Spleen (tissue), 13 donors: ENCODE measurements at places on chromosomes 16 and 17. TPM values are rescaled to one million over a fixed set of nuclear protein-coding genes. Genes with fewer than 3 reads are reported as not detected.

GRCh38 chr17:64442541-64442971 is 6.4 kb upstream of the MILR1 start:
- peak; percentile 81 for DNase-seq

DNA sequence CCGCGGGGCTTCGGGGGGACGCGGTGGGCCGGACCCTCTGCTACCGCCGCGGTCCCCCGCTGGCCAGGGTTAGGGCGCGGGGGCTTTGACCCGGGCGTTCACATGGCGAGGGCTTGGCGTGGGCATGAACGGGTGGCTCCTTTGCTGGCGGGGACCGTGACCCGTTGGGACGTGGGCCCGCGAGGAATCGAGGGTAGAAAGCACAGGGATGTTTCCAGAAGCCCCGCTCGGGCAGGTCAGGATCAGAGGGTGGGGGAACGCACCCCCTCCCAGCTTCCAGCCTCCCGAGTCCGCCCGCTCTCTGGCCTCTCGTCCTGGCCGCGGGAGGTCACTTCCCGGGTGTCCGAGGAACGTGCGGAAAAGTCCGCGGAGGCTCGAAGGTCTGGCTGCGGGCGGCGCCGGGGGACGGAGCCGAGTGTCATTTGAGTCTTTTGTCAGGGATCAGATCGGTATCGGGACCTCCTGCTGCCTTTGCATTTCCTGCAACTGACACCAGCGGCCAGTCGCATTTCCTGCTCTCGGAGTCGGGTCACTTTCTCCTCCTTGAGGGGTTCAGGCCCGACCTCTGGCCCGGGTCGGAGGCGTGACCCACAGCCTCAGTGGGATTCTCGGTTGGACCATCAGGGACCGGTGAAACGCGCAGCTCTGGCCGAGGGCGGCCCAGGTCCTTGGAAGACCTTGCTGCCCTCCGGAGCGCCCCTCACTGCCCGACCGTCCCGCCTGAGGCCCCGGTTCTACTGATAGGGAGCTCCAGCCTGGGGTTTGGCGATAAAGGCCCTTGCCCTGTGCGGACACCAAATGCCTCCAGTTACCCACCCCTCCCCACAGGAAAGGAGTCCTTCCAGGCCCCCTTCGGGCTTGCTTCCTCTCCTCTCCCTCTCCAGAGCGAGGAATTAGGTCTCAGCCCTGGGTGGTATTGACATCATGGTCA is 702 bp upstream of the WNT3 start:
- no peak for DNase-seq

GRCh38 chr16:47045459-47045858 is 72.0 kb upstream of the DNAJA2 start:
- no peak for DNase-seq

DNA sequence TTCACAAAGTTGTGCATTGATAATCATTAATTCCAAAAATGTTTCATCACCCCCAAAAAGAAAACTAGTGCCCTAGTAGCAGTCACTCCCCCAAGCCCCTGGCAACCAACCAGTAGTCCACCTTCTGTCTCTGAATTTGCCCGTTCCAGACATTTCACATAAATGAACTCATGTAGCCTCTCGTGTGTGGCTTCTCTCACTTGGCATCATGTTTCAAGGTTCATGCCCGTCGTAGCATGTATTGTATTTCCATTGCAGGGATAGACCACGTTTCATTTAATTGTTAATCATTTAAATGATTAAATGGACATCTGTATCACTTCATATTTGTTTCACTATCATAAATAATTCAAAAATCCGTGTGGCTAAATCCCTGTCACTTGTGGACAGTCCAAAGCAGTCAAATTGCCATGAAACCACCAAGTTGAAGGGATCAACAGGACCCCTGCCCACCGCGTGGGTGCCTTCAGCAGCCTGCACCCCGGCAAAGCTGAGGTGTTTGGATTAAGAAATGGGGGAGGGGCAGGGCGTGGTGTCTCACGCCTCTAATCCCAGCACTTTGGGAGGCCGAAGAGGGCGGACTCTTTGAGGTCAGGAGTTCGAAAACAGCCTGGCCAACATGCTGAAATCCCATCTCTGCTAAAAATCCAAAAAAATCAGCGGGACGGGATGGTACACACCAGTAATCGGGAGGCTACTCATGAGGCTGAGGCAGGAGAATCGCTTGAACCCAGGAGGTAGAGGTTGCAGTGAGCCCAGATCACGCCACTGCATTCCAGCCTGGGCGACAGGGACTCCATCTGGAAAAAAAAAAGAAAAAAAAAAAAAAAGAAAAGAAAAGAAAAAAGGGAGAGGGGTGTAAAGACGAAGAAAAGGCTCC is 8.7 kb upstream of the FLYWCH2 start:
- DNase-seq: no peak

GRCh38 chr16:76800196-76800595 is 390.8 kb upstream of the MON1B start:
- no peak for DNase-seq

Gene ACSM2B
- total RNA-seq: not detected

- DNase-seq: no peak
Measured at GRCh38 chr16:51896013-51896412, 650.9 kb downstream of the TOX3 start.

DNA sequence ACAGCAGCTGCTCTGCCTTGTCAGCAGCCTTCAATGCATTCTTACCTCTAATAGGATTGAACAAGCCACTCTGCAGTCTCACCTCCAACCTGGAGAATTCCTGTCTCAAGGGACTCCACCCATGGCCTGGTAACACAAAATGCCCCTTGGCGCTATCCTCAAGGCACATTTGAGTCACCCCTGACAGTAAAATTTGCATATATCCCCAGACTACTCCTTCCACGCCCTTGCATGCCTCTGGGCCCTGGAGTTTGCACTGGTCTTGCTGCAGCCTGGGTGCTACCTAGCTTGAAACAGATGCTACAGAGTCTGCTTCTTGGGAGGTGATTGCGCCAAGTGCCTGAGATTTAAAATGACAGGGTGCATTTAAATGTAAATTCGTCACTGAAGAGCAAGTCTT is 391.4 kb upstream of the MAF start:
- no peak for DNase-seq

DNA sequence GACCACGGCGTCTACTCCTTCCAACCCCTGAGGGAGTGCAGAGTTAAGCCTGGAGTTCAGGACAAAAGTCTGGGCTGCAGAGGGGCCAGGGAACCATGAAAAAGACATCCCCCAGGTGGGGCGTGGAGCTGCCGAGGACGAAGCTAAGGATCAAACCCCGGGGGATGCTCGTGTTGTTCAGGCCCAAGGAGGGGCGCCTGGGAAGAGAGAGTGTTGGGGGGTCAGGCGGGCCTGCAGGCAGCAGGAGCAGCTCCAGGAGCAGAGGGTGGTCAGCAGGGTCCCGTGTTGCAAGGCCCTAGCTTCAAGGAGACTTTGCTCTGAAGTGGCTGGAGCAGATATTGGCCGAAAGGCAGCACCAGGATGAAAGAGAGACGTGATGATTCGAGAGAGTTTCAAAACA is 26.7 kb downstream of the NECAB2 start:
- DNase-seq: no peak

Gene MPV17L
- total RNA-seq: 2.7 TPM

DNA sequence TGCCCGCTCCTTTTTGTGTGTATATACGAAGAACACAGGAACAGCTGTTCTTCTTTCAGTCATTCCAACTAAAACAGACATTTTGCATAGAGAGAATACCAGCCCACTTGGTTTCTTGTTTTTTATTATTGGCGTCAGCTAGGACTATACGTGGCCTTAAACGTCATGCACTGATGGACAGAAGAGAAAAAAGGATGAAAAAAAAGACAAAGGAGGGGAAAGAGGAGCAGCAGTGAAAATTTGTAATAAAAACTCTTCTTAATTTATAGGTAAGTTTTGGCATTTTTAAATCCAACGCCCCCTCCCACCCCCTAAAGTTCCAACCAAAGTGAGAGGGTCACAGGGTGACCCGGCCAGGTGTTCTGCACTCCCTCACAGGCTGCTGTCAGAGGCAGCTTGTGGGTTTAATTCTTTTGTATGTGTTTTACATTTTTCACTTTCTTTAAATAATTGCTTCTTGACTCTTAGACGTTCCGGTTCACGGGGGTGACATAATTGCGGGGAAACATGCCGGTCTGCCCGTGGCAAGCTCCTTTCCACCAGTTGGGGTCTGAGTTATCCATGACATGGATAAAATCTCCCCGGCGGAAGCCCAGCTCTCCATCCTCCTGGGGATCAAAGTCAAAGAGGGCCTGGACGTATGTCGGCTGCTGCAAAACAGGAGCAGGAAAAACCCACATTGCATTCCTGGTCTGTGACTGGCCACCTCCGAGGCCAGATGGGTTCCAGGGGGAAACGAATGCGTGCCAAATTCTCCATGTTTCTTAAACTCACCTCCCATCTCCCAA is 30.9 kb upstream of the SLC25A19 start:
- peak; percentile 56 for DNase-seq

DNA sequence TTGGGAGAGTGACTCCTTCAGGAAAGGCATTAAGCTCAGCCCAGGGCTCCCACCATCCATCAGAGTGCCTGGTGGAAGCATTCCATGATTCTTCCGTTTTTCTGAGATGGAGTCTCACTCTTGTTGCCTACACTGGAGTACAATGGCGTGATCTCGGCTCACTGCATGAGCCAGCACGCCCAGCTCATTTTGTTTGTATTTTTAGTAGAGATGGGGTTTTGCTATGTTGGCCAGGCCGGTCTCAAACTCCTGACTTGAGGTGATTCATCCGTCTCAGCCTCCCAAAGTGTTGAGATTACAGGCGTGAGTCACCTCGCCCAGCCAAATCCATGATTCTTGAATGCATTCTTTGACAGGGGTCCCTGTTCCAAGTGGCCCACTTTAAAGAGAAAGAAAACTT is 23.1 kb downstream of the MIS12 start:
- DNase-seq: no peak

DNA sequence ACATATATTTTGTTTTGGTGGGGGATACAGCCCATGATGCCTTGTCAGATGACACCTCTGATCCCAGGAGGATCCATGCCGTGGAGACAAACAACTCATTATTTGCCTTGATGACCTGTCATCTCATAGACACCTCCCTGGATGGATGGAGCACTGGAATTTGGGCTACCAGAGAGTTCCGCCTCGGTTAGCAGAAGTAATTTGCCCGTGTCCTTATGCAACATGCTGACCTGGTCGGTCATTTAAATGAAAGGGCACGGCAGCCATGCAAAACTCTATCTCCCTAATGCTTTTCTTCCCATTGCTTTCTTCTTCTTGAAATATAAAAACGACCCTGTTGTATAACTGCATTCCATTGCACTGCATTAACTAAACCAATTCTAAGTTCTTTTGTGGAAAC is 145.3 kb downstream of the GRIN2A start:
- DNase-seq: no peak

DNA sequence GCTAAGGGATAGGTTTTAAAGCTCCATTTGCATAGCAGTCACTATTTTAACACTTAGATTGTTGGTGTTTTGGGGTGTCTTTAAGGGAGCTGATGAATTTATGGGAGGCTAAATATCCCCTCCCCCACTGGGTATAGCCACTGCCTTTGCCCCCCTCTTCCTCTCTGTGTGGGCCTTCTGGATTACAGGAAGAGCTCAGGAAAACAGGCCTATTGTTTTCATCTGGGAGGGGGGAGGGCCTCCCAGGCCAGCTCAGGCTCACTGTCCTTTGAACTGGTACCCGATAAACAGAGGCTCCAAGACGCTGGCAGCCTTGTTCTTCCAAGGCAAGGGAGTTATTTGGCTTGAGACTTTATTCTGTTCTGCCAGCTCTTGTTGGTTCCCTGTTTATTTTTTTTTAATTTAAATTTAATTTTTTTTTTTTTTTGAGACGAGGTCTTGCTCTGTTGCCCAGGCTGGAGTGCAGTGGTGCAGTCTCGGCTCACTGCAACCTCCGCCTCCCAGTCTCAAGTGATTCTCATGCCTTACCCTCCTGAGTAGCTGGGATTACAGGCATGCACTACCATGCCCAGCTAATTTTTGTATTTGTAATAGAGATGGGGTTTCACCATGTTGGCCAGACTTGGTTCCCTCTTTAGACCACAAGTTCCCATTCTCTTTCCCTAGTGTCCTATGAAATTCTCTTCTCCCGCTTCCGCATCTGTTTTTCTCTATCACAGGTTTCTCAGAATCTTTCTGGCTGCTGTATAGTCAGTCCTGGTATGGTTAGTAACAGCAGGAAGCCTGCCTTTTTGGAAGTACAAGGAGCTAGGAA is 25.1 kb downstream of the MINK1 start:
- DNase-seq: no peak

GRCh38 chr17:43326490-43327275 is 72.1 kb upstream of the ARL4D start:
- DNase-seq: no peak

GRCh38 chr17:77435272-77436057 is 294.7 kb downstream of the SEC14L1 start:
- no peak for DNase-seq

GRCh38 chr16:31331141-31331764 is 23.7 kb upstream of the ITGAX start:
- DNase-seq: peak; percentile 84

GRCh38 chr17:58618336-58618735 is 73.5 kb downstream of the TEX14 start:
- no peak for DNase-seq

- DNase-seq: peak; percentile 87
Measured at GRCh38 chr16:87491522-87492290, 1.1 kb downstream of the ZCCHC14 start.

- DNase-seq: no peak
Measured at GRCh38 chr16:29900888-29901606, 759 bp downstream of the ASPHD1 start.

GRCh38 chr16:56191156-56191815 is at the start of gene GNAO1:
GNAO1 (plus strand) TSS chr16:56191489; CDS start chr16:56192236, 747 bp downstream.
- DNase-seq: peak; percentile 85

Gene SLFN12
- total RNA-seq: 26.8 TPM

DNA sequence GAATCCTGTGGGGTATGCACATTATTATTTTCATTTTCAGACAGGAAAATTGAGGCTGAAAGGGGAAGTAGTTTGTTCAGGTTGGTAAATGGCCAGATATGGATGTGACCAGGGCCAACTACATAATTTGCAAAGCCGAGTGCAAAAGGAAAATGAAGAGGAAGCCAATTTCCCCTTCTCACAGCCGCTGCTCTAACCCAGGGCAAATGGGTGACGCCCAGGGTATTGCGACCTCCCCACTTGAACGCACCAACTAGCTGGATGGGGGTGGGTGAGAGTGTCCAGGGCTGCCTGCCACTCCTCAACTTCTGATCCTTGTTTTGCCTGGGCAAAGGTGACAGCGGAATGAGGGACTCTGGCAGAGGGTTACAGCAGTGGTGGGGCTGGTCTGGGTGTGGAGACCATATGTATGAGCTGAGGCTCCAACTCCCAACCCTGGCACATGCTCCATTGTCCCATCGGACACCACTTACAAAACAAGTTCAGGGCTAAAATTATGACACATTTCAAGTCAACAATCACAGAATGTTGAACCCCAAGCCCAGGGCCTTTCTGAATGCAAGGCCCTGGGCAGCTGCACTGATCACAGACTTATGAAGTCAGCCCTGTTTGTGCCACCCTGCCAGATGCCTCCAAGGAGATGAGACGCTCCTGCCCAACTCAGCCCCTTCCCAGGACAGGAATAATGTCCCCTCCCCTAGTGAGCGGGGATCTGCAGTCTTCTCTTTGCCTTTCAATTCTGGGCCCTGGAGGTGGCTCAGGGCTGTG is 1.7 kb downstream of the ANKRD40CL start:
- DNase-seq: peak; percentile 78

GRCh38 chr17:59425085-59425931 is 93.9 kb downstream of the YPEL2 start:
- DNase-seq: no peak

Gene CENPN
- total RNA-seq: 8.7 TPM
